ENCODE measurements at places on chromosomes 7 and 10. TPM values are rescaled to one million over a fixed set of nuclear protein-coding genes. Genes with fewer than 3 reads are reported as not detected.
A peak's percentile ranks its signal among the peaks of the same experiment; 100 is the strongest.

The TRDMT1 gene
- total RNA-seq = 11.4 TPM

DNA sequence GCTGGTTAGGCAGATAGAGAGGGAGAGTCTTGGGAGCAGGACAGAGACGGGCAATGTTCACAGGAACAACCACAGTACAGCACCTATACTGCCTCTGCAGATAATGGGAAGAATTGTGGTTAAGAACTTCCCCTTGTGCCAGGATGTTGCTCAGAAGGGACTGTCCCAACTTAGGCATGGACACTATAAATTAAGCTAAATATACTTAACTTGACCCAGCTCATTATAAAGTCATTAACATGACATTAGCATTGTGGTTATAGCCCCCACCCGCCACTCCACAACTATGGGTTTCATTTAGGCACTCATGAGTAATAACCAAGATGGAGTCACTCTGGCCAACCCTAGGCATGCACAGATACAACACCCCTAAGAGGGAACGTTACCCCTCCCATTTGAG is 310.9 kb upstream of the NRG3 start:
- no peaks in the 10 kb centered on the region for H3K36me3 ChIP-seq
- H3K27ac ChIP-seq = no peak overlapping the region
- no peaks in the 10 kb centered on the region for H3K27me3 ChIP-seq
- no peak for DNase-seq
- no peak overlapping the region for H3K4me3 ChIP-seq

The PLXNA4 gene
- total RNA-seq = 0.66 TPM

The AHCYL2 gene
- 6.6 TPM for total RNA-seq

The TLL2 gene
- 0.05 TPM for total RNA-seq

The CYP2W1 gene
- total RNA-seq = 0.09 TPM

DNA sequence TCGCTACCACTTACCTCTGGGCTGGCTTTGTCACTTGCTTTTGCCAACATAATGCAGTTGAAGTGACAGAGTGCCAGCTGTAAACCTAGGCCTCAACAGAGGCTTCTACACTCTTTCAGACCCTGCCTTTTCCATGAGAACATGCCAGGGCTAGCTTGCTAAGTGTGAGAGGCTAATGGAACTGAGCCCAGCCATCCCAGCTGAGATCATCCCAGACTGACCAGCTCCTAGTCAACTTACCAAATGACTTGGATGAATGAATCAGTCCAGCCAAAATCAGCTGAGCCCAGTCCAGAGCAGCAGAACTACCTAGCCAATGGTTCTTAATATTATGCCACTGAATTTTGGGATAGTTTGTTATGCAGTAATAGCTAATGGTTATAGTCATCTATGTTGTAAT is 34.7 kb upstream of the MKLN1 start:
- no peaks in the 10 kb centered on the region for H3K36me3 ChIP-seq
- H3K27me3 ChIP-seq = no peaks in the 10 kb centered on the region
- H3K4me1 ChIP-seq = no peaks in the 10 kb centered on the region
- DNase-seq = no peak
- no peak overlapping the region for H3K4me3 ChIP-seq

DNA sequence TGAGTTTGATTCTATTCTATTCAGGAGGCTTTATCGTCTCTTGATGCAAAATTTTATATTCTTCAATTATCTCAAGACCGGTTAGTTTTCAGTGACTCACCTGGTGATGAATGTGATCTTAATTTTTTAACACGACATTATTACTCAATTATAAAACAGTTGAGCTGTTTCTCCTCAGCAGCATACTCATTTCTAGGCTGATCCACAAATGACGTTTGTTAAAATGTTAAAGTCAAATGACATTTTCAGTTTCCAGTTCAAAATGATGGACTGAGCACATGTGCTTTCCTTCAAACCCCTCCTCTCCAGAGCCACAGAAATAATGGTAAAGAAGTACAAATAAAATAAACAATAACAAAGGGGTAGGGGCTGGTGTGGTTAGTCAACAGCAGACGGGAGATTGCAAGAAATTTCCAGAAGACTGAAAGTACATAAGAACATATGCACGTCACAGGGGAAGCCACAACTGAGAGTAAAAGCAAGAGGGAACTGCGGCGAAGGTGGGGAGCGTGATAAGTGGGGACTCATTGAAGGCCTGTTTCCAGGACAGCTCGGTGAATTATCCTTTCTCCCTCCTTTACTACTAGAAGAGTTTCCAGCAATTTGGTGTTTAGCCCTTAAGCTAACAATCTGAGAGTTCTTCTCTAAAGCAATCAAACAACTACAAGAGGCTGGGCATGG is 10.9 kb downstream of the MACROH2A2 start:
- H3K27ac ChIP-seq = no peak overlapping the region
- no peaks in the 10 kb centered on the region for H3K36me3 ChIP-seq
- no peaks in the 10 kb centered on the region for H3K27me3 ChIP-seq
- no peaks in the 10 kb centered on the region for H3K4me1 ChIP-seq

- no peak overlapping the region for H3K4me3 ChIP-seq
- no peaks in the 10 kb centered on the region for H3K4me1 ChIP-seq
- no peaks in the 10 kb centered on the region for H3K36me3 ChIP-seq
- DNase-seq = no peak
Measured at GRCh38 chr10:119680050-119680449, 28.9 kb downstream of the BAG3 start.

The LARP4B gene
- 19.3 TPM for total RNA-seq

The MMP21 gene
- total RNA-seq = not detected

- no peaks in the 10 kb centered on the region for H3K27me3 ChIP-seq
- DNase-seq = no peak
- no peaks in the 10 kb centered on the region for H3K36me3 ChIP-seq
- peaks cover 27% of the 10 kb centered on the region for H3K4me1 ChIP-seq
- peak overlapping the region; percentile 67 for H3K27ac ChIP-seq
Measured at GRCh38 chr10:12720217-12720981, 281.1 kb downstream of the CCDC3 start.

DNA sequence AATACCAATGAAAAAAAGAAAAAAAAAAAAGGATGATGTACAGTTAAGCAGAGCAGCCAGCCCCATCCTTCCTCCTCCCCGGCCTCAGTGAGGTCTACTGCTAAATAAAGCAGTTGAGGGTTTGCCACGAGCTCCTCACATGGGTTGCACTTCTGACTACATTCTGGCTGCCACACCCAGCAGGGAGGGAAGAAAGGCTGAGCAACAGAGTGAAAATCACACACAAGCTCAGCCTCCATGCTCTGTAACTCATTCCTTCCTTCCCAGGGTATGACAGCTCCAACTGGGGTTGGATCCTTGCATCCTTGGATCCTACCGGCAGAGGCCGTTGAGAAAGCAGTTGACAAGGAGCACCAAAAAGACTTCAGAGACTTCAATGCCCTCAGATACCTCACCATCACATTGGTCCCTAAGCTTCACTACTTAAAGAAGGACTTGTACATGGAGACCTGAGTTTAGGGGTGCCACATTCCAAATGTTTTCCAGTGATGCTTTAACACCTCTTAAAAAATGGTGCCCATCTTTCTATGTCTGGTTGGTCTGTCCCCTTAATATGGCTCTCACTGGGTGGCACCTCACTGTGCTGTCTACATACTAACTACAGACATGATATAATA is 52.9 kb upstream of the PIK3CG start:
- no peaks in the 10 kb centered on the region for H3K27me3 ChIP-seq
- no peak overlapping the region for H3K4me3 ChIP-seq
- H3K36me3 ChIP-seq = no peaks in the 10 kb centered on the region
